ENCODE measurements at places on chromosomes 1 and 21.

- DNase-seq: no peak
Measured at GRCh38 chr1:233561708-233562426, 52.0 kb upstream of the KCNK1 start.

DNA sequence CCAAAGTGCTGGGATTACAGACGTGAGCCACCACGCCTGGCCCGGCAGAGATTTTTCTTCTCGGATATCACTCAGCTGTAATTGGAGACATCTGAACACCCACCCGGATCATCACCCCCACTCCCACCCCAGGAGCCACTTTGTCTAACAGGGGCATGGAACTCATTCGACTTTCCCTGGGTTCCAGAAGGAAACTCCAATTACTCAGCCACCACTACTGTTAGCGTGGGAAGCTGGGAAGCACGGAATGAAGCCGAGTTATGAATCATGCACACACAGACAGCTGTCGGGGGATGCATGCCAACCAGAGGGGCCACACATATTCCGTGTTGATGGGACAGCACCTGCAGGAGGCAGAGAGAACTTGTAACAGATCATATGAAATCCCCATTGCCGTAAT lies 85.2 kb downstream of the HLCS start:
- DNase-seq: no peak

DNA sequence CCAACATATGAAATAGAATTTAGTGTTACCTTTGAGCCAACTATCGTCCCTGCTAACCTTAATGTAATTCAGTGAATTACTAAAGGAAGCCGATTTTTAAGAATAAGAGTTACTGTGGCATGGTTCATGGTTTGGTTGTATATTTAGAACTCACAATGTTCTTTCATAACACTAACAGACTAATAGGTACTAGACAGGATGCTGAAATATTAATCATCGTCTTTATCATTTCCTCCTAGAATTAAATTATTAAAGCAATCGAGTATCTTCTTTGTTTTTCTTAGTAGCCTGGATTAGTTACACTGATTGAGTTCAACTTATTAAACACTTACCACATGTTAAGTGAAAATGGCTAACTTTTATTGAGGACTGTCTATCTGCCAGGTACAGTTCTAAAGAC lies 47.7 kb downstream of the TARBP1 start:
- no peak for DNase-seq

GRCh38 chr1:39061951-39062350 lies 35.8 kb downstream of the NDUFS5 start:
- no peak for DNase-seq
